ENCODE measurements at places on chromosomes 1 and 21.

GRCh38 chr1:64550946-64551605 is 81.1 kb downstream of the CACHD1 start:
- DNase-seq, result no peak

DNA sequence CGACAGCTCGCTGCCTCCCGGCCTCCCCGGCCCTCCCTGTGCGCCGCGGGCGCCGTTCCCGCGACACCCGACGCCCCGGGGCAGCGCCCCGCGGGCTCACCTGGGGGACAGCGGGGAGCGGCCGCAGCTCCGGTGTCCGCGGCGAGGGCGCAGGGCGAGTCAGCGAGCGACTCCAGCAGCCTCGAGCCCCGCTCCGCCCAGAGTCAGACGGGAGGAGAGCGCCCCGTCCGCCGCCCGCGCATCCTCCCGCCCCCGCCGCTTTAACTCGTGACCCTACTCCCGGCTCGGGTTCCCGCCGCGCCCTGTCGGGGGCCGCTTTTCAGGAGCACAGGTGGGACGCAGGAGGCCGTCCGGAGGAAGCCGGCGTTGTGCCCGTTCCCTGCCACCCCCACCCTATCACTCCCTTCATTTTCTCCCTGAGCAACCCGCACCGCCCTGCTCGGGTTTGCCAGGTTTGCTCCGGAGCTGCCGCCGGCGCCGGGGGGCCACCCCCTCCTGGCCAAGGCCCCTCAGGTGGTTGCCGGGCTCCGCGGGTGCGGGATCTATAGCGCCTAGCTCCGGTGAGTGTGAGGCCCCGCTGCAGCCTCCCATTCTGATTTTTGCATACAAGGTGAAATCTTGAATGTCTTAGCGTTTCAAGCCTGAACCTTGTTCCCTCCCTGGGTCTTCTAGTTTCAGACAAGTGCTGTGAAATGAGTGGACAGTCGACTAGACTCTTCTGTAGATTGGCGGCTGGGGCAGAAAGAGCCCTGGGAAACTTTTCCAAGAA is at the start of gene MCOLN3:
MCOLN3 (minus strand) TSS at position 205 of the 769 bp plus-strand sequence. CDS start 3,140 bp downstream, outside the sequence.
- peak; percentile 15 for DNase-seq

GRCh38 chr1:64912191-64912590 is 54.2 kb downstream of the JAK1 start:
- DNase-seq, result no peak

GRCh38 chr1:160411271-160412027 is 11.1 kb downstream of the VANGL2 start:
- no peak for DNase-seq

DNA sequence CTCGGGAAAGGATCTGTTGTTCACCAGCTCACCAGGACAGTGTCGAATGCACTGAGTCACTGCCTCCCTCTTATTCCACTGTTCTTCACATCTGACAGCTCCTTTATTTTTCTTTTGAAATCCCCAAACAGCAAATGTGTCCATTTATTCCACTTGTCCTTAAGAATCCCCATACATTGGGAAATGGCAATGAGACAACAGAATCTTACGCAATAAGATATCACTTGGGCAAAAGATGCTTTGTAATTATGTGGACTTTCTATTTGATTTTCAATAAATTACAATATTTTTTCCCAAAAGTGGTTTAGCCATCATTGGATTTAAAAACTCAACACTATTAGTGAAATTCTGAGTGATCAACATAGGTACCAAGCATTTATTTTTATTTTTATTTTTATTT is 3.7 kb downstream of the KRTAP20-2 start:
- DNase-seq, result no peak

- DNase-seq, result no peak
These were observed 1.6 kb upstream of the LEFTY1 start for GRCh38 chr1:225890346-225891228.

GRCh38 chr1:221437171-221437570 is 304.7 kb downstream of the DUSP10 start:
- DNase-seq, result no peak

DNA sequence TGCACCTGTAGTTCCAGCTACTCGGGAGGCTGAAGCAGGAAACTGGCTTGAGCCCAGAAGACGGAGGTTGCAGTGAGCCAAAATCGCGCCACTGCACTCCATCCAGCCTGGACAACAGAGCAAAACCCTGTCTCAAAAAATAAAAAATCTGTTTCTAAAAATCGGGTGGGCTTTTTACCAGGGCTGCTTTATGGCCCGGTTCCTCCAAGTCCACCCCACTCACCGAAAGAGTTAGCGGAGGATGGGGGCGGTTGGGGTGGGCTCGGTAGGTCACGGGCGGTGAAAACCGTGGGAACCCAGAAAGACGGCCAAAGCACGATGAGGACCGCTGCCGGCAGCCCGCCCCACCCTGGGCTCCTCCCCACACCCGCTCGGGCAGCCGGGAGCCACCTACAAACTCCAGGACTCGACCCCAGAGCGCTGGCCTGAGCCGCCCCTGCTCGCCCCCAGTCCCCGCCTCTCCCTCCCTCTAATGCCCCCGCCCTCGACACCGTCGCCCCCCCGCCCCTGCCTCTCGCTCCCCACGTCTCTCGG is 846 bp upstream of the PER3 start:
- DNase-seq, result no peak

DNA sequence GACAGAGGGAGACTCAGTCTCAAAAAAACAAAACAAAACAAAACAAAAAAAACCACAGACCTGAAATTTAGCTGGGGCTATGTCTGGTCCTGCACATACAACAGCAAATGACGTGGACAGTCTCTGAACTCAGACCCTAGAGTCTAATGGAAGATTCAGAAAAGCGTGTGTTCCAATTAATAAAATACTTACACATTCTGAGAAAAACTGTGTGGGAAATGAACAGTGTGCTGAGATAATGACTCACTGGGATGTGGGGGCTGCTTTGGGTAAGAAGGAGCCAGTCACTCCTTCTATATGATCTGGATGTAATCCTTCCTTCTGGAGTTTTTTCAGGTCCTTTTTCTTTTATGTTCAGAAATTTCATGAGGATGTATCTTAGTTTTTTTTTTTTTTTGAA is 29.4 kb downstream of the CLDN14 start:
- no peak for DNase-seq

DNA sequence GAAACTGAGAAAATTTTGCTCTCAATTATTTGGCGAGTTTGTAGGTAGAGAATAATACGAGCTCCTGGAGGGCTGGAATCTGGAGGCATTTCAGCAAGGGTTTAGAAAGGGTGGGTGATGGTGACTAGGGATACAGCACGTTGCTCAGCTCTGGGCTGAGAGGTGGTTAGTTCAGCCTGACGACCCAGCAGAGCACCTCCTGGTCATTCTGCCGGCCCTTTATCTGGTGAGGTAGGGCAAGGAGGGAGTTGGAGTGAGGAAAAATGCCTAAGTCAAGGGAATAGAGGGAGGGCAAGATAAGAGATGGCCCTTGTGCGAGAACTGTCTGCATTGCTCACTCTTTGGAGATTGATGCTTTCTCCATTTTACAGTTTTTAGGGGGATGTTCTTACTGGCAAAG is 19.1 kb downstream of the GALNT2 start:
- DNase-seq, result no peak

DNA sequence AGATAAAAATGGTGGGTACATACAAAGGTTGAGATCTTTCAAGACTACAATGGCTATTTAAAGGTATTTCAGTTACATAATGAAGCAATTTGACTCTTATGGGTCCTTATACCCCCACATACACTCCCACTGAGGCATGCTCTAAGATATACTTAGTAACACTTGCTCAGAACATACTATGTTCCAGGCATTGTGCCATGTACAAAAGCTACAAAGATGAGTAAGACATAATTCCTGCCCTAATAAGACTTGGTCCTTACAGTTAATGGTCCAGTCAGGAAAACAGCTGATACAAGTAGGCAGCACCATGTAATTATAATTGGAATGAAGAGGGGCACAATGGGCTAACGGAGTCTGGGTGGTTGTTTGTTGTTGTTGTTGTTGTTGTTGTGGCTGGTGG is 166.7 kb upstream of the BEND5 start:
- no peak for DNase-seq

- DNase-seq, result no peak
These were observed 51.6 kb downstream of the CRB1 start for GRCh38 chr1:197319631-197320030.

- no peak for DNase-seq
These were observed 32.9 kb downstream of the MFSD2A start for GRCh38 chr1:39987869-39988268.
